ENCODE measurements at places on chromosomes 6 and 20.

DNA sequence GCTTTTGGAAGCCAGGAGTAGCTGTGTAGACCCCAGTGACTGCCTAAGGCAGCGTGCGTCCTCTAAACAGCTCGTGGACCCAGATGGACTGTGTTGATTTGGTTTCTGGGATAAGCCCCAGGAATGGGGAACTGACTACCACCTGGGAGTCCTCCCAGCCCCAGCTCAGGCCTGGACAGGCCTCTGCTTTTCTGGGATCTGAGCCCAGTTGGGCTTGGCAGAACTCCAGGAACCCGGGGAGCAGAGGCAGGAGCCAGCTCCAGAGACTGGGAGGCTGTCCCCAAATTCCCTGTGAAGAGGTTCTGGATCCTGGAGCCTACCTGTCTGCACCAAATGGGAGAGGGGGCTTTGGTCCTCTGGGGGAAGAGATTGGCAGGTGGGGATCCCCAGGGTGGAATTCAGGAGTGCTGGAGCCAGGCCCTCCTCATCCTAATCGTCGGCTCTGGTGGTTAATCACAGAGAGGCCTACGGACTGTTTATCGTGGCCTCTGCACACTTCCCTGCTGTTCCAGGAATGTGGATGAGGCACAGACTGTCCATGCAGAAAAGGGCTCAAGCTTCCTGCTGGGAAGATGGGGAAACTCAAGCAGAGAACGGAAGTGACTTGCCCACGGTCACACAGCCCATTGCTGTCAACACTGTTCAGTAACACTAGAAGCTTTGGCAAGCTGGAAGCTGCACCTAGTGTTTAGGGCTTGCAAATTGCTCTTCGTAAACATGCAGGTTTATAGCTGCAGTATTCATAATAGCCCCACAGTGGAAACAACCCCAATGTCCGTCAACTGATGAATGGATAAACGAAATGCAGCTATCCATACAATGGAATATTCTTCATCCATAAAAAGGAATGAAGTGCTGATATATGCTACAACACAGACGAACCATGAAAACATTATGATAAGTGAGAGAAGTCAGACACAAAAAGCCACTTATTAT lies 100.6 kb downstream of the KCNB1 start:
- no peak for DNase-seq

- no peak for DNase-seq
These were observed 63.8 kb downstream of the ELOVL5 start for GRCh38 chr6:53284901-53285300.

DNA sequence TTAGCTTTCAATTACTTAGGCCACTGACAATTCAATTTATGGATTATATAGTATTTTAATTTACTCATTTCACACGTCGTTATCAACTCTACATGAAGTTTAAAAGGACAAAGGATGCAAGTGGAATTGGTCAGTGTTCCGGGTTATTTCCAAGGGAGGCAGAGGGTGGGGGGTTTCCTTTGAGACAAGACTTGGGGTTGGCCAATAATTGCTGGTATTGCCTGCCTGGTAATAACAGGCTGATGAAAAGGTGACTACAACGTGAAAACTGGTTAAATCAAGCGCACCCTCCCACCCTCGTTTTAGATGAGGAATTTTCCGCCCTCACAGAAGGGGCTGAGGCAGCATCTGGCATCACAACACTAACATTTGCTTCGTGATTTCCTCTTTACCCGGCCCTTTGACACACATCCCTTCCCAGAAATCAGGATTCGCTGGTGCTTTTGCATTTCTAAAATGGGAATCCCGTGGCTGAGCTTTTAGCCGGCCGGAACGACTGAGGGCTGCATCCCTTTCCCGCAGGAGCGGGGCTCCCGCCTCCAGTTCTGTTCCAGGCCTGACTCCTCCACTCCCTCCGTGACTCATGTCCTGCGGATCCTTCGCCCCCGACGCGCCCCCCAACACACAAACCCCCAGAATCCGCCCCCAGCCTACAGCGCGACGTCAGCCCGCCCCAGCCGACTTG lies 999 bp upstream of the PIM1 start:
- no peak for DNase-seq

DNA sequence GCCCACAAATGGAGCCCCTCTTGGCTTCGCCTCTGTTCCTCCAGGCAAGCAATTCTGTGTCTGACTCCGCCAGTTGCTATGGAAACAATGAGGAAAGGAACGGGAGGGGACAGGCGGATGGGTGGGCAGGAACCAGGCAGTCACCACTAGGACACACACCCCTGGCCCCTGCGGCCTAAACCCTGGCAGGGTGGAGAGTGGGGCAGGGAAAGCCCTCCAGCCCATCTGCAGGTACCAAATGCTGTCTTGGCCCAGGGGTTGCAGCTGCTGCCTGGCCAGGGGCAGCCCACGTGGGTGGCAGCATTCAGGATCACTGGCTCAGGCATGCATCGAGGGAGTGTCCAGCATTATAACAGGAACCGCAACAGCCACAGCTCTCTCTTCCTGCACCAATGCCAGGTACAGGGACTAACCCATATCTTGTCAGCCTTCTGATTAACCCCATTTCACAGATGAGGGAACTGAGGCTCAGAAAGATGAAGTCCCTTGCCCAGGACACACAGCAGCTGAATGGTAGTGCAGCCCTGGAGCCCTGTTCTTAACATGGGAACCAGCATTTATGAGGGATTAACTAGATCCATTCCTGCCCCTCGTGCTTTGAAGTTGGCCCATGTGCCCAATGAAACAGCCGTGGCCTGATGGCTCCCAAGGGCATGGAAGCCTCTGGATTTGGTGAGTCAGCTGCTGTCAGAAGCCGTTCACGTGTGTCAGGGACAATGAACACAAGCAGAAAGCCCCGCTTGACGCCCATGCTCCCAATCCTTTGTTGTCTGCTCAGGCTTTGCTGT lies 66.3 kb downstream of the NOL4L start:
- no peak for DNase-seq

DNA sequence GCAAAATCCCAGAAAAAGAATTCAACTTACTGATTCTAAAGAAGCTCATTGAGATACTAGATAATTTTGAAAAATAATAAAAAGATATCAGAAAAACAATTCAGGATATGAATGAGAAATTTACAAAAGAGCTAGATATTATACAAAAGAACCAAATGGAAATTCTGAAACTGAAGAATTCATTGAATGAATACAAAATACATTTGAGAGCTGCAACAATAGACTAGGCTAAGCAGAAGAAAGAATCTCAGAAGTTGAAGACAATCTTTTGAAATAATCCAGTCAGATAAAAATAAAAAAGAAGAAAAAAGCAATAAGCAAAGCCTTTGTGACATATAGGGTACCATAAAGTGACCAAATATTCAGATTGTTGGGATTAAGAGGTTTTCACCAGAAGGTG lies 206.0 kb downstream of the CD109 start:
- no peak for DNase-seq

- no peak for DNase-seq
These were observed 25.4 kb downstream of the PTK7 start for GRCh38 chr6:43101497-43101896.
